Mesenteric fat pad (tissue), 1 donor: ENCODE measurements at places on chromosomes 6 and 20. TPM values are rescaled to one million over a fixed set of nuclear protein-coding genes. Genes with fewer than 3 reads are reported as not detected.

DNA sequence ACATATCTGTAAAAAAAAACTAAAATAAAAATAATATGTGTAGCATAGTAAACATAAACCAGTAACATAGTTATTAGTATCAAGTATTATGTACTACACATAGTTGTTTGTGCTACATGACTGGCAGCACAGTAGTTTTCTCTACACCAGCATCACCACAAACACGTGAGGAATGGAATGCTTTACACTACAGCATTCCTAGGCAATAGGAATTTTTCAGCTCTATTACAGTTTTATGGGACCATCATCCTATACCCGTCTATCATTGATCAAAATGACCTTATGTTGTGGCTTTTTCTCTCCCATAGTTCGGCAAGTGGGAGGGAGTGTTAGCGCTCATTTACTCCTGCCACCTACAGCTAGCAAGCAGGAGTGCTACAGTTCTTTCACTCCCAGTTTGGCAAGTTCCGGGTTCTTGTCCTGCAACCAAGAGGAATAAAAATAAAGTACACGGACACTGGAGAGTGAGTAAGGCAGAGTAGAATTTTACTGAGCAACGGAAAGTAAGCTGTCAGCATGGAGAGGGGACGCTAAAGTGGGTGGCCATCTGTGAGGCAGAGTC lies 196.8 kb upstream of the HSF2 start:
- DNase-seq = no peak

- no peak for DNase-seq
These were observed 57.4 kb upstream of the PROKR2 start for GRCh38 chr20:5374171-5374570.

GRCh38 chr20:25136643-25137559 lies 55.0 kb upstream of the VSX1 start:
- no peak for DNase-seq

DNA sequence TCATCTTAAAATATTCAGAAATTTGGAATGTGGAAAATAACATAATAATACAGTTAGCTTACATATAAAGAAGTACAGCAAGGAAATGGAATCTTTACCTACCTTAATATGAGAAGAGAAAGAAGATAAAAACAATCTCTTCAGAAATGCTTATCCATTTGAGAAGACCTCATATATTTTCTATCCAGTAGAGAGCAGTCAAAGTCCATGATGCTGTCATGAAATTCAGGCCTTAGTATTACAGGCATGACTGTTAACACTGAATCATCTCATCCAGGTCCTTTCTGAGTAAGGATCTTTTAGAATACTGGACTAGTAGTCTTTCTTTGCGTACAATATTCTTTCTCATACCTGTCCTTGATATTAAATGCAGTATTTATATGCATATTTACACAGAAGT lies 713.4 kb downstream of the CD109 start:
- no peak for DNase-seq

DNA sequence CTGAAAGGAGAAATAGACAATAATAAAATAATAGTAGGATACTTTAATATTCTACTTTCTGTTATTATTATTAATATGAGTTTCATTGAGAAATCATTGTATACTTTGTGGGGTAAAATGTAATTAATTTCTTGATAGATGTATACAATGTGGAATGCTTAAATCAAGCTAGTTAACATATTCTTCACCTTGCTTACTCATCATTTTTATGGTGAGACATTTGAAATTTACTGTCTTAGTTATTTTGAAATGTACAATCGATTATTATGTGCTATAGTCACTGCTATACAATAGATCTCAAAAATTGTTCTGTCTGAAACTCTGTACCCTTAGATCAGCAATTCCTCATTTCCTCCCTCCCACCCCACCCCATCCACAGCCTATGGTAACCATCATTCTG lies 720.3 kb downstream of the RNF144B start:
- no peak for DNase-seq

- peak; percentile 92 for DNase-seq
These were observed 1.3 kb upstream of the SIRPA start for GRCh38 chr20:1893721-1894470.

- no peak for DNase-seq
These were observed 208.1 kb downstream of the UTRN start for GRCh38 chr6:144493035-144493910.

DNA sequence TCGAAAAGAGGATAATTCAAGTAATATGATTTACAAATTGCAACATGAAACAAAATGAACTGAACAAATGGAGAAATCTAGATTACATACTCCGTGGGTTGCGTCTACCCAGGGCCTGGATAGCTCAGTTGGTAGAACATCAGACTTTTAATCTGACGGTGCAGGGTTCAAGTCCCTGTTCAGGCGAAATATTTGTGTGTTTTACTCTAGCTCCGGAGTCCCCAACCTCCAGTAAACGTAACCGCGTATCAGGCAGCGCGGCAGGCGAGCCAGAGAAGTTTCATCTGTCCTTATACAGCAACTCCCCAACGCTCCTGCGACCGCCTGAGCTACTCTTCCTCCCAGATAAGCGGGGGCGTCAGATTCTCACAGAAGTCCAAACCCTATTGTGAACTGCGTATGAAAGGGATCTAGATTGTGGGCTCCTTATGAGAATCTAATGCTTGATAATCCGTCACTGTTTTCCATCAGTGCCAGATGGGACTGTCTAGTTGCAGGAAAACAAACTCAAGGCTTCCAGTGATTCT lies 176.1 kb downstream of the TRIM27 start:
- DNase-seq = no peak

GRCh38 chr6:84860920-84861319 lies 96.5 kb upstream of the TBX18 start:
- DNase-seq = no peak

Gene PRR18
- 1.0 TPM for total RNA-seq

GRCh38 chr20:19019734-19020364 lies 192.6 kb upstream of the SLC24A3 start:
- no peak for DNase-seq

DNA sequence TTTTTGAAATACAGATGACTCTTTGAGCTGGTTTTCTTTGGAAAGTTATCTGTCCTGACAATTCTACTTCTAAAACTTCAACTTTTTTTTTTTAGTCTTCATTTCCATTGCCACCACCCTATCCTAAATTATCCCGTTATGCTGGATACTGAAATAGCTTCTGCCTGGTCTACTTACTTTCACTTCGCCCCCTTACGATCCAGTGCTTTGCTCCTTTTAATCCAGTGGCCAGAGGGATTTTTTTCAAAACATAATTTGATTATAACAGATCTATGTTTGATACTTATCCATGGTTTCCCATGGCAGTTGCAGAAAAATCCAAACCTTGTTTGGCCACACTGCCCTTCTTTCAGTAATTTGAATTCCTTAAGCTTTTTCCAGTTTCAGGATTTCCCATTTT lies 27.4 kb downstream of the ASXL1 start:
- DNase-seq = no peak

DNA sequence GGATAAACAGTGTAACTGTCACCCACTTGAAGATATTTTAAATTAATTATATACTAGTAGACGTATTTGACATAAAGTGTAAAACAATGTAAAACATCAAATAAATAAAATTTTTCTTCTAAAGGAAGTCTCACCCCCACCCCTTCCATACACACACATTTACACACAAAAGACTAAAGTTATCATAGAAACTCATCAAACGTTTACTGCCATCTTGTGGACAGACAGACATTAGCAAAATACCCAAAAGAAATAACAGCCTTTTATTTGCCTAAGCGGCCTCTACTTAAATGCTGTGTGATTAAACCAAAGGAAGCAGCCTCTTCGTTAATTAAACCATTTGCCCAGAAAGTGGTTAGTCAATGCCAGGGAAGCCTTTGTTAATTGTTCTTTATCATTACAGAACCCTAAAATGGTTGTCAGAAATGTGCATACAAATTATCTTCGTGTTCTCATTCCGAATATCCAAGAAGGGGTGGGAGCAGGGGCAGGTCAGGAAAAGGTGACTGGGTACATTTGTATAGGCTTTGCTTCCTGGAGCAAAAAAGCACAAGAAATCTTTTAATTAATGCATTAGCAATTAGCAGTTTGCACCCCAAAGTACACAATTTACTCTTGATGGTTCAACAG lies 176.2 kb upstream of the SASH1 start:
- no peak for DNase-seq

DNA sequence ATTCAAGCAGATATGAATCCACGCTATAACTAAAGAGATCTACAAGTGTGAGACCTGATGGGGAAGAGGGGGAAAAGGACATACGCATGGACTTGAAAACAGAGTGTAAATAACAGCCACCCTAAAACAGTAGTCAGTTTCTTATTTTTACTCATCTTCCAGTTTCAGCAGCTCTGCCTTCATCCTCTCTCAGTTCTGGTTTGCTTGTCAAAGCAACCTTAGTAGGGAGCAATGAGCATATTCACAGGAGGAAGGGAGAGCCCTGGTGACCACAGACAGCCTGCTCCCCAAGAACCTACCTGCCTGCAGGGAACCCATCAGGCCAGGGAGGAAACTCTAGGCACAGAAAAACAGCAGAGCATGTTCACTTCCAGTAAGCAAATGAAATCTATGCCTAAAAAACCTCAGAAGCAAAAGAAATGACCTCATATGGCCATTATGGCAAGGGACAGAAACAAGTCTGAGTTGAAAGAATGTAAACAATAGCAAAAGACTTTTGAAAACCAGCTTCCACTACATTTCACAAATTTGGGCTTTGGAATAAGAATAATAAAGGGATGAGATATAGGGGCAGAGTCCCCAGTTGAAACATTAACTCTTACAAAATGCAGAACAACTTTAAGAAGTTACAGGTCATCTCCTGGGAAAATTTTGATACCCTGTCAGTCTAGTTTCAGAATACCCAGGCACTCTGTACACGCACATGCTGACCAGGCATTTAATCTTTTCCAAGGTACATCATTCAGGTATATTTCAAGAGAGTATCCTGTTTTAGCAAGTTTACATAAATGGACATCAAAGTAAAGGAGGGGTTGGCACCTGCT lies 120.8 kb upstream of the BCLAF1 start:
- no peak for DNase-seq

Gene SH3BGRL2
- total RNA-seq = 24.1 TPM

- no peak for DNase-seq
These were observed 322.1 kb downstream of the RNGTT start for GRCh38 chr6:88641178-88641903.

GRCh38 chr6:80134065-80134464 lies 27.6 kb downstream of the BCKDHB start:
- no peak for DNase-seq

DNA sequence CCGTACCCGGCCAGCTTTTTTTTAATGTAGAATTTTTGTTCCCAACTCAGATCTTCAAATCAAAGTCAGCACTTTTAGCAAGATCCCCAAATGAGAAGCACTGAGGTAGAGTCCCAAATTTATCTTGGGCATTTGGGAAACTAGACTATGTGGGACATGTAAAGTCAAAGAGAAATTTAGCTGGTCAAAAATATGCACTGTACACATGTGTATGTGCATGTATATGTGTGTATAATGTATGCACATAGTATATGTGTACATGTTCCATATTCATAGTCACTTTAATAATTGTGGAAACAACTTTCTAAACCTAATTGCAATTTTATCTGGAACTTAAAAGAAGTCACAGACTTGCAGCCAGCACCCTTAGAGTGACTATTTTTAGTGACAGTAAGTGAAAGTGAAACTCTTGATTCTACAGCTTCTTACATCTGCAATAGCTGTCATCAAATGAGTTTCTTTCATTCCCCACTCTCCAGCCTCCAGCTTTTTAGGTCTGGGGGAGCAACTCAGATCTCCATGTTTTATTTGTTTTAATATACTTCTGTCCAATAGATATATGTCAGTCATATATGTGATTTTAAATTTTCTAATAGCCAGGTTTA lies 53.6 kb downstream of the CDC40 start:
- DNase-seq = no peak

GRCh38 chr20:47503685-47504084 lies 2.0 kb downstream of the NCOA3 start:
- DNase-seq = no peak

DNA sequence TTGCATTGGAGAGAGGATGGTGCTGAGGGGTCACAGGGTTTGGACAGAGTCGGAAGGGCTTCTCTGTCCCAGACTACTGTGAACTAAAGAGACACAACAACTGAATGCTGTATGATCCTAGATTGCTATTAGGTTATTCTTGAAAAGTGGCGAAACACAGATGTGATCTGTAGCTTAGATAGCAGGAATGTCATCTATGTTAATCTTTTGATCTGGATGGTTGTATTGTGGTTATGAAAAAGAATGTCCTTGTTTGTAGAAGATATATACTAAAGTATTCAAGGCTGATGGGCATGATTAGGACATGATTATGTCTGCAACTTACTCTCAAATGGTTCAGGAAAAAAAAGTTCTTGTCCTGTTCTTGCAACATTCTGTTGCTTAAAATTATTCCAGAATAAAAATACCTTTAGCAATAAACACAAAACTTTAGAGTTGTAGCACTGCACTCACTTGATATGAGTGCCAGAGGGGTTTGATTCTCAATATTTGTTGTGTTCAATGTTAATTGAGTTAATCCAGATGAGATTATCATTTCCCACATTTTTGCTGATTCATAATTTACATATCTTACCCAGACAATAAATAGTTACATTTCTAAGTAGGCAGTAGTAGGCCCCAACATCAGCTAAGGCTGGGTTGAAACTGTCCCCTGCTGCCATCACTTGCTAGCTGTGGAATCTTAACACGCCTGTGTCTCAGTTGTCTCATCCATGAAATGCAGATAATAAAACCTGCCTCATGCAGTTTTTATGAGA lies 645.2 kb downstream of the KIF16B start:
- no peak for DNase-seq

Gene CCDC28A
- total RNA-seq = 9.1 TPM

Gene TRAPPC3L
- not detected for total RNA-seq

DNA sequence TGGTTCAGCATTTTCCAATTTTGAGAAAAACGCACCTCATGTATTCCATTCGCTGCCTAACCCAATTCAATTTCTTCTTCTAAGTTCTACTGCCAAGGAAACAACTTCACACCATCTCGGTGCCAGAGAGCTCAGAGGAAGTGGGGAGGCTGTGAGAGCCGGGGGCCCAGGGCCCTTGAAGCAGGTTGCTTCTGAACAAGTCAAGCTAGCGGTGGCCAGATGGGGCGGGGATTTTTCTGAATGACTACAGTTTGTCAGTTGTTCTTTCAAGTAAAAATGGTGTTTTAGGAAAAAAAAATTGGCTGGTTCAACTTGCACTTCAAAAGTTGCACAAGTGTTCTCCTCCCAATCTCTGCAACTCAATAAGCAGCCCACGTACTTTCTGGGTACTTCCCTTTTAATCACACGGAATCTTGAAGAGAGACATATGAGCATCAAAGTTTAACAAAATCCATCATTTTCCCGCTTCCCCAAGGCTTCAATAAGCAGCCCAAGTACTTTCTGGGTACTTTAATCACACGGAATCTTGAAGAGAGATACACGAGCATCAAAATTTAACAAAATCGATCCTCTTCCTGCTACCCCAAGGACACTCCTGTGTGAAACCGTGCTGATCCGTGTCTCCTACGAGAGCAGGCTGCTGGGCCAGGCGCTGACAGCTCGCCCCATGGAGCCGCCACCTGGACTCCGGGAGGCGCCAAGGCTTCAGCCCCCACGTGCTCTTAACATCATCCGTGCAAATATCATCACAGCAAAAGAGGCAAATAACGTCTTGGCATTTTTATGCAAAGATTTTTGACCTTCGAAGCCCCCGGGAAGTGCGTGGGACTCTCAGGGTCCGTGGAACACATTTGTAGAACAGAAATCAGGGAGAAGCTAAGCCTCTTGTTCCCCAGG lies 186.7 kb upstream of the PDE10A start:
- no peak for DNase-seq

Gene IL20RA
- total RNA-seq = 0.93 TPM

- DNase-seq = no peak
These were observed 13.8 kb upstream of the DDR1 start for GRCh38 chr6:30870546-30870945.

GRCh38 chr6:71599359-71599758 lies 287.0 kb upstream of the RIMS1 start:
- DNase-seq = no peak

Gene MBOAT1
- 6.3 TPM for total RNA-seq
